GOT3 (cell line): ENCODE measurements at places on chromosomes 13 and 19.

- no peak for DNase-seq
Measured at GRCh38 chr13:36354842-36355623, 8.8 kb upstream of the SPART start.

DNA sequence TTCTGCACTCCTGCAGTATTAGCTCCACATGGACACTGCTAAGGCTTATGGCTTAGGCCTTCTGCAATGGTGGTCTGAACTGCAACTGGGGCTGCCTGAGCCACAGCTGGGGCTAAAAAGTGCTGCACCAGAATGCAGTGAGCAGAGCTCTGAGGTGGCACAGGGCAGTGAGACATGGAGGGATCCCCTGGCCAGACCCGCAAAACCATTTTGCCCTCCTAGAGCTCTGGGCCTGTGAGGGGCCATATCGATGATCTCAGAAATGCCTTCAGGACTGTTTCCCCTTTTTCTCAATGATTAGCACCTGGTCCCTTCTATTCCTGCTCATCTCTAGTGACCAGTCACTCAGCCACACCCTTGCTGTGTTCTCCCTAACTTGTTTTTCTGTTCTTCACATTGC is 397.7 kb downstream of the UQCRFS1 start:
- DNase-seq, result no peak

GRCh38 chr19:15279326-15279904 is 47.2 kb upstream of the EPHX3 start:
- no peak for DNase-seq

GRCh38 chr13:109673477-109673876 is 112.9 kb downstream of the IRS2 start:
- no peak for DNase-seq
